ENCODE measurements at places on chromosomes 7 and 10. TPM values are rescaled to one million over a fixed set of nuclear protein-coding genes. Genes with fewer than 3 reads are reported as not detected.

FAM13C gene
- polyA plus RNA-seq, result 18.4 TPM

NPSR1 gene
- polyA plus RNA-seq, result not detected

ACTR3C gene
- 27.7 TPM for polyA plus RNA-seq

IDI2 gene
- not detected for polyA plus RNA-seq

CUBN gene
- polyA plus RNA-seq, result not detected

OGDHL gene
- polyA plus RNA-seq, result 12.7 TPM

WDFY4 gene
- polyA plus RNA-seq, result not detected

LIMK1 gene
- polyA plus RNA-seq, result 0.46 TPM

ZNF37A gene
- 14.8 TPM for polyA plus RNA-seq

FKBP6 gene
- not detected for polyA plus RNA-seq

CHN2 gene
- polyA plus RNA-seq, result 20.8 TPM

USP6NL gene
- 12.8 TPM for polyA plus RNA-seq

WNT8B gene
- not detected for polyA plus RNA-seq

TAS2R41 gene
- polyA plus RNA-seq, result not detected

TMEM236 gene
- polyA plus RNA-seq, result 0.13 TPM

TMEM225B gene
- polyA plus RNA-seq, result not detected

AKR1C8 gene
- polyA plus RNA-seq, result not detected

SEMA3D gene
- polyA plus RNA-seq, result 0.98 TPM

AUTS2 gene
- 87.7 TPM for polyA plus RNA-seq

All from Purkinje cell (primary cell).